ENCODE measurements at places on chromosomes 4 and X.

- no peak for DNase-seq
These were observed 136.8 kb downstream of the TECRL start for GRCh38 chr4:64272432-64272831.

GRCh38 chr4:177008836-177009501 lies 216.2 kb upstream of the VEGFC start:
- no peak for DNase-seq

GRCh38 chr4:152050106-152050505 lies 289.3 kb upstream of the GATB start:
- no peak for DNase-seq

GRCh38 chr4:70589785-70590184 lies 2.3 kb upstream of the AMBN start:
- DNase-seq, result no peak

- no peak for DNase-seq
These were observed 59.7 kb downstream of the SMAD1 start for GRCh38 chr4:145541346-145541745.

DNA sequence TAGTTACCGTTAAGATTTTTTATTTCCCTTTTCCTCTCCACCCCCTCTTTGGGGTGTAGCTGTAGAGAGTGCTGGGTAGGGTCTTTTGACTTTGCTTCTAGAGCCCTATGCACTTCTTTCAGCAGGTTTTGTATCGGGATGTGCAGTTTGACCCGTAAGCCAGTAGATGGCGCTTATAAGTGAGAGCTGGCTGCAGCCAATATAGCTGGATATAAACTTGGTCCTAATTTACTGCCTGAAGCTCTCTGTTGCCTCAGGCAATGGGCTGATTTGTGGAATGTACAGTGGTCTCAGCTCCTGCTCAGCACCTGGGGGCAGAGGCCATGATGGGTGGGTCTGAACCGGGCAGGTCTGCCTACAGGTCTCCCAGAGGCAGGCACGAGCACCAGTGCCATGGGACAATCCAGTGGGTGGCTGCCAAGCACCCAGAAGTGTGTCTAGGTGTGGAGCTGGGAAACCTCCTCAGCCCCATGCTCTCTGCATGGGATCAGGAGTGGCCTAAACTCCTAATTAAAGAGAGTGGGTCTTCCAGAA lies 146.5 kb downstream of the SPANXN1 start:
- DNase-seq, result no peak

DNA sequence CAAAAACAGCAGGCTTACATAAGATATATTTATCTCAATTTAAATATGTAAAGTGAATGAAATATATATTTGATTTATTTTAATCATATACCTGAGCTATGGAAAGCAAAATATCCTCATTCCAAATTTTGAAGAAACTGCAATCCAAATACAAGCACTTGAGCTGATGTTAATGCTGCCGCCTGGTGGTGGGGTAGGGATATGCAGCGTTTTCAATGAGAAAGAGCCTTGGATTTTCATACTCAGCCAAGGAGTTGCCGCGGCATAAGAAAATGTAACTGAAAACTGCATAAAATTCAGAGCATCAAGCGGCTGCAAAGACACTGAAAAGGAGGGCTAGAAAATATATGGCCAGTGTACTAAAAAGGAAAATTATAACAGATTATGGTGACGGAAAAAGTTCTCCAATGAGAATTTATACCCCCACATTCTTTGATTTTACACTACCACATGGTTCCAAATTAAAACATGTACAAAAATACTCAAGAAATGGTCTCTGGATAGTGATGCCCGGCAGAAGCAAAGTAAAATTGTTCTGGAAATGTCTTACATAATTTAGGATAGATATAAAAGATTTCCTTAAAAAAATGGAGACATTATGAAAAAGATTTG lies 660.3 kb upstream of the PITX2 start:
- DNase-seq, result peak; percentile 62

- no peak for DNase-seq
These were observed 168.3 kb downstream of the TMA16 start for GRCh38 chr4:163662768-163663167.

GRCh38 chr4:87882321-87882720 lies 49.6 kb downstream of the MEPE start:
- no peak for DNase-seq

DNA sequence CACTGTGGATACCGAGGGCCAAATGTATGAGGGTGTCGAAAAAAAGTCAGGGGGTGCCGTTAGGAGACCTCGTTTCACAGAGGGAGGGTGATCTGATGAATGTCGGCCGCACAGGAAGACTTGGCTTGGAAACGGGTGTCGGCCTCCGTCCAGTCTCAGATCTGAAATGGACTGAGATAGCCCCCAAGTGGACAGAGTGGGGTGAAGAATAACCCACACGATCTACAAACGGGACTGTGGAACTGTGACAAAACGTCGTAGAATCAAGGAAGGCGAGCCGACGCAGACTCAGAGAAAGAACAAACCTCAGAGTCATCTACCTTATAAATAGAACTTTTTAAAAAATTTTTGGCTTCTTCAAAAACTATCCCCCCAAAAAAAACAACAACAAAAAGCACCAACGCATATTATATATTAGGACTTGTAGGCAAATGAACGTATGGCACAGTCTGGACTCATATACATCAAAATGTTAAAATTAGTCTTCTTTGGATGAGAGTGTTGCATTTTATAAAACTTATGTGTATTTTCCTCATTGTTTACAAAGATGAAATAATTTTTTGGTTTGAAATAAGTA lies 63.8 kb upstream of the IRF2 start:
- DNase-seq, result peak; percentile 97

DNA sequence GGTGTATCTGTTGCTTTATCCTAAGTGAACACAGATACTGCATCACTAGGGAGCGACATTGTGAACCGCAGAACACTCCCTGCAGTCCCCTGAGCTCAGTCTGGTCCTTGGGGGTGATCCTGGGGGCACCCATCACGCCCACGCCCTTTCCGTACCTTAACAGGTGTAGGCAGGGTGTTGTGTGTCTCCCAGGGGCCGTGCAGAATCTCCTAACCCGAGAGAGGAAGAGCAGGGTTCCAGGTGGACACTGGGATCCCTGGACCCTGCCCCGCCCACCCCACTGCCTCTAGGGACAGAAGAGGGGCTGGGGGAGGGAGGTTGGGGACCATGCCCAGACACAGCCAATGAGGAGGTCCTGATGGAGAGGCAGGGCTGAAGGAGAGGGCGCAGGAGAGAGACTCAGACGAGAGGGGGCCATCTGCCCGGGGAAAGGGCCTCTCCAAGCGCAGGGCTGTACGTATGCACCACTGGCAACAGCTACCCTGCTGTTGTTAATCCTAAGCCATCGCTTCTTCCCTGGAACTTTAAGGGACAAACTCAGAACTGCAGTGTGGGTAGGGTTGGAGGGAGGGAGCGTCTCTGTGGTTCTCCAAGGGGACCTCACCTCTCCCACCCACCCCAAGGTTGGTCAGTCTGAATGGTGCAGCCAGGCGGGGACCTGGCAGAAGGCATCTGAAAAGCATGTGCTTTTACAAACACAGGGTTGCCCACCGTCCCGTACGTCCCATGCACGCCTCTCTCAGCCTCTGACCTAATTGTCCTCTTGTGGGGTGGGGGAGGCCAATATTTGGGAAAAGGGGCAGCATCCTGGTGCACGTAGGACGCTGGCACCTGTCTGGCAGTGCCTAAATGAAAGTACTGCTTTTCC lies 2.5 kb downstream of the P2RY8 start:
- no peak for DNase-seq

DNA sequence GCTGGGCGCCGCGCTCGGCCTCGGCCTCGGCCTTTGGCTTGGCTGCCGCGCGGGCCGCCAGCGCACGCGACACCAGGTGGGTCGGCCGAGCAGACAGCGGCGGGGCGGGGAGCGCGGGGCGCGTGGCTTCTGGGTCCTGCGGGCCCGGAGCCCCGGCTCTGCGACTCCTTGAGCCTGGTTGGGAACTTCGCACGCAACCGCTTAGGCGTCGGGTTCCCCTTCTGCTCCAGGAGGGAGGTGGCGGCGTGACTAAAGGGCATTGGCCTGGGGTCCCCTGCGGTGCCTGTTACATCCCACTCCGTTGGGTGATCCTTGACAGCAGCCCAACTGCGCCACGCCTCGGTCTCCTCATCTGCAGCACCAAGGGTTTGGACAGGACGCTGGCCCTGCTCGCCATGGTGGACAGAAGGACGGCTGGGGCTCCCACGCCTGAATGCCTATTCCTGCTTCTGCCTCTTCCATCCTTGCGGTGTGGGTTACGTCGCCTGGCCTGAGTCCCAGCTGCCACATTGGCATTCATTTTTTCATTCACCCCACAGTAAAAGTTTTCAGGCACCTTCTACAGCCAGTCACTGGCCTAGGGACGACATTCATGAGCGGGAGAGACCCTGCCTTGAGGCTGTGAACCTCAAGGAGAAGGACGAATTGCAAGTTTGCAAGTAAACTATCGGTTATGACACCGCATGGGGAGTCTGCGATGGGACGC lies 631 bp downstream of the EVC start:
- peak; percentile 44 for DNase-seq

DNA sequence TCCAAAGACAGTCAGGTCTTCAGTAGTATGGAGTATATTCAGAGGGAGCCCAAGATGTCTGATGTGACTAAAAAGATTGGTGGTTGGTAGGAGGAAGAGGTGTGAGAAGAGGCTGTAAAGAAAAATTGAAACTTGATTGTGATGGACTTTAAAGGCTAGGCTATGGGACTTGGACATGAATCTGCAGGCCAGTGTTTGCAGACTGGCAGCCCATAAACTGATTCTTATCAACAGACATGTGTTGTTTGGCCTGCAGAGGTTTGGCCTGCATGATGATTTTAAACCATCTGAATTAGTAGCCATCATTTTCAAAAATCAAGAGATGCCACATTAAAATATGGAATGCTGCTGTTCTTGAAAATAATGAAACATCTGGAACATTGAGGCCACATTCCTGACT lies 5.4 kb upstream of the AR start:
- DNase-seq, result no peak

DNA sequence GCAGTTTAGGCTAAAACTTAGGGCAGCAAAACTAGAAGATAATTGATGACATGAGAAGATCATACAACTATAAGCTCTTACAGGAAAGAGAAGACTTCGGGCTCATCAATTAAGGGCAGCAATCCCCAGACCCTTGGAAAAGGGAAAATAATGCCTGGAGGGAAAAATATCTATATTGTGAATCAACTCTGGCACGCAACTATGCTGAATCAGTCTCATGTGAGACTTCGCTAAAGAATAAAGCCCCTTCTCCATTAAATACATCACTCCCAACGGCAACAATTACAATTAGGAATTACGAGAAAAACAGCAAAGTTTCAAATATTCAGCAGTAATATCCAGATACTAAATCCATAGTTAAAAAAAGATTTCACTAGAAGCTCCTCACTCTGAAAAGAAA lies 2016.8 kb upstream of the IGFBP7 start:
- no peak for DNase-seq

DNA sequence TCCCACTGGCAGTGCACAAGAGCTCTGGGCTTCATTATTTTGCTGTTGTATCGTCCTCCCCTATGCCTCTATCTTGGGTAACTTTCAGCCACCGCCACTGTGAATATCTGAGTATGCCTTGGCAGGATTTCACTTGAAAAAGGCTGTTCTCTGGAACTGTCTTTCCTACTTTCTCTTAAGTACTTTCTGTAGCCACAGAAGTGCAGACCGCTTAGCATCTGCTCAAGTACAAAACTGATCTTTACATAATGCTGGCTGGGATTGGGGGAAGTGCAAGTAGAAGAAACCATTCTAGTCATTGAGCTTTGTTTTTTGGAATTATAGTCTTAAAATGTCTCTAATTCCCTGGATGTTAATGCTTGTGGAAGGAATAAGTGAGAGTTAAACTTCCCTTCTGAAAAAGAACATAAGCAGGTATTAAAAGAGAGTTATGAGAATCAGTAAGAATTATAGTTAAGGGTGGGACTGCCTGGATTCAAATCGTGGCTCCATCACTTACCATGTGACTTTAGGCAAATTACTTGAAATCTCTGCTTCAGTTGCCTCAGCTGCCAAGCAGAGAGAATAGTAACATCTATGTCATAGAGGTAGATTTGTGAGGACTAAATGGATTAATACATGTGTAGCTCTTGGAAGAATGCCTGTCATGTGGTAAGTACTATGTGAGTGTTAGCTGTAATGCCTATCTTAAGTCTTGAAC lies 77.5 kb downstream of the MID1IP1 start:
- DNase-seq, result no peak

GRCh38 chrX:149638860-149639259 lies 7.3 kb upstream of the TMEM185A start:
- DNase-seq, result no peak

GRCh38 chr4:4631150-4631549 lies 89.3 kb upstream of the STX18 start:
- DNase-seq, result no peak

- DNase-seq, result no peak
These were observed 123.9 kb downstream of the KDR start for GRCh38 chr4:55001538-55001937.

DNA sequence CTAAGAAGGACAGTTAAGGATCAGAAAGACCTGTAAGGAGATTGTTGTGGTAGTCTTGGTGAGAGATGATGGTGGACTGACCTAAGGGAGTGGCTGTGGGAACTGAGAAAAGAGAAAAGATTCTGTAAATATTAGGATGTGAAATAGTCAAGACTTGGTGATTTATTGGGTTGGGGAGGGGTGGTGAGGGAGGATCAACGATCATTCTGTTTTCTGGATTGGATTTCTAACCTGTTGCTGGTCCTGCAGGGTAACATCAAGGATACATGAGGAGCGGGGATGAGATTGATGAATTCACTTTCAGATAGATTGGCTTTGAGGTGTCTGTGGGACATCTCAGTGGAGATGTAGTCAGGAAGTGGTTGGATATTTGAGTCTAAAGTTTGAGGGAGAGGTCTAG lies 1.4 kb downstream of the PIN4 start:
- DNase-seq, result no peak

DNA sequence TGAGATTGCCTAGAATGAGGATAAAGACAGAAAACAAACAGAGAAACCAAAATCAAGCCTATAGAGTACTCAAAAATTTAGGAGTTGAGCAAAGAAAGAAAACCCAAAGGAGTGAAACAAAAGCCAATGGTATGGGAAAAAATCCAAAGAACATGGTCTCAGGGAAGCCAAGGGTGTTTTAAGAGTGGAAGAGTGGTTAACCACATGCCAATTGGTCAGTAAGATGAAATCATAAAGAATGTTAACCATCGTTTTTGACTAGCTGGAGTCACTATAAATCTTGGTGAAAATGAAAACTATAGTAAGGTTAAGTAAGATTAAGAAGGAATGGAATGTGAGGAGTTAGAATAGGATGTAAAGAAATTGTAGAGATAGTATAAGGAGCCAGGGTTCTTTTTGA lies 64.7 kb upstream of the RPL34 start:
- DNase-seq, result no peak

GRCh38 chr4:17490575-17491059 lies 21.3 kb downstream of the QDPR start:
- peak; percentile 66 for DNase-seq

- DNase-seq, result no peak
These were observed 22.2 kb downstream of the FABP2 start for GRCh38 chr4:119299741-119300100.

- DNase-seq, result no peak
These were observed 137.2 kb downstream of the SH3KBP1 start for GRCh38 chrX:19750028-19750782.

GRCh38 chr4:121701263-121701662 lies 4.5 kb upstream of the ANXA5 start:
- DNase-seq, result no peak

Data from dermis blood vessel endothelial cell (primary cell).